Activated CD4-positive, alpha-beta T cell treated with anti-CD3 and anti-CD28 coated beads, Interleukin-2, amount 10 ng/mL, durations not matched to agents 24 days and 14 days (primary cell): ENCODE measurements at places on chromosomes 2 and 18. TPM values are rescaled to one million over a fixed set of nuclear protein-coding genes. Genes with fewer than 3 reads are reported as not detected.

DNA sequence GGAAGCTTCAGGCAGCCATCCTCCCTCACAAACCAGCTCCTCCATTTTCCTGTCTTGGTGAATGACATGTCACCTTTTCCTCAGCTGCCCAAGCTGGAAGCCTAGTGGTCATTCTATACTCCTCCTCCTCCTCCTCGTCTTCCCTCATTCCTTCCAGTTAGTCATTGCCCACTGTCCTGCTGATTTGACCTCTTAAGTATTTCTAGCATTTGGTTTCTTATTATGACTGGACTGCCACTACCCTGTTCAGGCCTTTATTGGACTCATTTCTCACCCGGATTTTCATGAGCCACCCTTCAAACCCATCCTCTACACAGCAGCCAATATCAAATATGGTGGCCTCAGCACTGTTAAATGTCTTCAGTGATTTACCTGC, 21.9 kb upstream of the MGAT5 start:
- DNase-seq: no peak

GRCh38 chr2:24269265-24269664, 91.1 kb downstream of the ITSN2 start:
- DNase-seq: no peak

DNA sequence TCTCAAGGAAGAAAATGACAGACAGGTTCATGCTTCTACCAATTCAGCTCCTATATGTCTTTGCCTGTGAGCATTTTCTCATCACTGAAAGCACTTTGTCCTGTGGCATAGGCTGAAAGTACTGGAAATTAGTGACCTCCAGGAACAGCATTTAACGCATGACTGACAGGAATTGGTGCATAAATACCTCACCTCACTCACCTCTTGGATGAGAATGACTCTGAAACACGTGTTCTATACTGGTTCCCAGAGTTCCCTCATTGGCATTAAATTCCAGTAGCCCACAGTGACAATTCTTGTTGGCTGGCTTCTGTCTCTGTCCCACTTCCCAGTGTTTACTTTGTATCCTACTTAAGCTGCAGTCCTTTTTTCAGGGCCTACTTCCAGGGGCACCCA, 83.4 kb upstream of the MAPRE2 start:
- no peak for DNase-seq

RGPD3 gene
- total RNA-seq: 0.21 TPM in 2 replicates

RNU2-63P gene
- 34.0 and 34.9 TPM in 2 replicates for total RNA-seq

GRCh38 chr18:35868915-35869314, 103.6 kb upstream of the RMP24 start:
- DNase-seq: no peak

RALB gene
- total RNA-seq: 72.1 and 80.0 TPM in 2 replicates

CD207 gene
- total RNA-seq: not detected in 2 replicates

GRCh38 chr18:46213295-46213694, 109.1 kb downstream of the HAUS1 start:
- DNase-seq: no peak

DNA sequence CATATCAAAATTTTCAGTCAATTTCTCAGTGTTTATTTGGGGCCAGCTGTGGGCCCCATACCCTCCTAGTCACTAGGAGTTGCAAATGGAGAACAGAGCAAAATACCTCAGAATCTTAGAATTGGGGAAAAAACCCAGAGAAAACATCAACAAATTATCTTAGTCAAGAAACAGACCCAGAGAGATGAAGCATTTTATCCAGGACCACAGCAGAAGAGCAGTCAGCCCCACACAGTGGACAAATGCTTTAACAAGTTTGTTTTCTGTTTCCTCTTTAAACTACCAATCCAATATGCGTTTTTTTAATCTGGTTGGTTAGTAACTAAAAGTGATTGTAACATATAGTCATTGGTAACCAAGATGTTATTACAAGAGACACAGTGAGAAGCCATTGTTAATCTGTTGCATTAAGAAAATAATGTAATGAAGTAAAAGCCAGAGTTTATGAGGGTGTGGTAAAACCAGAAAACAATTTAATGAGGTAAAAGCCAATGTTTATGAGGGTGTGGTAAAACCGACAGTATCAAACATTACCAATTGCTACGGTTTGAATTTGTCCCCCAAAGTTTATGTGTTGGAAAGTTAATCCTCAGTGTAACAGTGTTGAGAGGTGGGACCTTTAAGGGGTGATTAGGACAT, 60.7 kb upstream of the COX7A2L start:
- peak; percentile 26 for DNase-seq

KCNJ3 gene
- total RNA-seq: not detected in 2 replicates

DNA sequence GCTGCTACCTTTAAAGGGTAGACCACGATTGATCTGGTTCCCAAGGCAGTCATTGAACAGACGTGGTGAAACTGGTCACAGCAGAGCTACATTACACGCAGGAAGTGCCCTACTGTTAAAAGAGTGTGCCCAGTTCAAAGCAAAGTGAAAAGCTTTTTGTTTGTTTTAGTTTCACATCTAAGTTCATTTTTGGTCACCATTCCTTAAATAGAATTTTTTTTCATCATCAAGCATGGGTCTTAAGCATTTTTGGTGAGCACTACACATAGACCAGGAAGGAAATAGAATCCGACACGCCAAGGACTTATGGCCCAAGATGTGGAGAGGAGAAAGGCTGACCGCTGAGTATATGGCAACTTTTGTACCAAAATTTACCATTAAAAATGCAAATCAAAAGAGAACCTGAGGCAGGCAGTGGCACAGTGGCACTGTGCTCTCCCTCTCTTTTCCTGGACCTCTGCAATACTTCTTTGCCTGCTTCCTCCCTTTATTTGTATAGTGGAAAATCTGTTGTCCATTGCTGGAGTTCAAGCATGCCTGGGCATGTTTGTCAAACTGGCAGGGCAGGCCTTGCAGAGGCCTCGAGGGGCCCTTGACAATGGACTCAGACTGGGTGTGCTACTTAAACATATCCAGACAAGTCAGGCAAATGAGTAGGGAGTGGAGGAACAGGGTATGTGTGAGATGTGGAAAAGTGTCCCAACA, 42.6 kb upstream of the HNRNPA3 start:
- DNase-seq: peak; percentile 72

MPV17 gene
- 86.8 and 89.1 TPM in 2 replicates for total RNA-seq

GRCh38 chr2:32752952-32753351, 125.1 kb downstream of the TTC27 start:
- DNase-seq: no peak

MC5R gene
- not detected in 2 replicates for total RNA-seq

- DNase-seq: no peak
Measured at GRCh38 chr2:45156605-45157004, 147.4 kb upstream of the SIX2 start.

DNA sequence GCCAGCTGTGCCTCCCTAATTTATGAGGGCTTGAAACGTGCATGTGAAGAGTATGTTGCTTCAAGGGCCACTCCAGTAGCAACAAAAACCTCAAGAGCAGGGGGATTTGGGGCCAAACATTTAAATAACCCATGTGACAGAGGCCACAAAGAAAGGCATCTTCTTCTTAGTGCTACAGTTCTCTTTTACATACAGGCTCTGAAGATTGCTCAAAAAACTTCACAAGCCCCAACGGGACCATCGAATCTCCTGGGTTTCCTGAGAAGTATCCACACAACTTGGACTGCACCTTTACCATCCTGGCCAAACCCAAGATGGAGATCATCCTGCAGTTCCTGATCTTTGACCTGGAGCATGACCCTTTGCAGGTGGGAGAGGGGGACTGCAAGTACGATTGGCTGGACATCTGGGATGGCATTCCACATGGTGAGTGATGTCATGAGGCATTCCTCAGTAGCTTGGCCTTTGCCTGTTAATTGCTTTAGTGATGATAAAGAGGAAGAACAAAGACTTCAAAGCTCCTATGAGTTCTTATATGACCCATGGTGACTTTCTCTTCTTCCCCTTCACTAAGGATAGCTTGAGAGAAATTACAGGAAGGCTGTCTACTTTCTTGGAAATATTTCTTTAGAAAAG, 40.1 kb downstream of the NRP2 start:
- DNase-seq: no peak

DNA sequence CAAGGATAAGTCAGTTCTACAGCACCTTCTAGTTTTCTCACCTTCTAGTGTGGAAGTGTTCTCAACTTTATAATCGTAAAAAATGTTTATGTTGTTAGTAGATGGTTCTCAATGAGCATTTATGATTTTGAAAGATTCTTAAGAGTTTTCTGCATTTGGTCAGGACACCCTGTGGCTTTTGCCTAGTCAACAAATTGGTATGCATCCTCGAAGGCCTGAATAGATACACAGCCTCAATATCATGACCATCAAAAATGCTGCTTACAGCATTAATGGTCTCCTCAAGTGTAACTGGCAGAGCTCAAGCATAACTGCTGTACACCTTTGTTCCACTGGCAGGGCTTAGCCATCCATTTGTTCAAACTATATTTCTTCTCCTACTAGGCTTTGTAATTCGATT, 96.7 kb downstream of the CRACDL start:
- DNase-seq: no peak

PTPRM gene
- 6.8 and 11.5 TPM in 2 replicates for total RNA-seq
